ENCODE measurements at places on chromosomes 5 and 9. TPM values are rescaled to one million over a fixed set of nuclear protein-coding genes. Genes with fewer than 3 reads are reported as not detected.
A peak's percentile ranks its signal among the peaks of the same experiment; 100 is the strongest.

GRCh38 chr9:21205204-21205603, 1.7 kb downstream of the IFNA10 start:
- DNase-seq: no peak

- peak; percentile 4 for DNase-seq
These were observed 80.1 kb upstream of the DMAC1 start for GRCh38 chr9:7879551-7880245.

DNA sequence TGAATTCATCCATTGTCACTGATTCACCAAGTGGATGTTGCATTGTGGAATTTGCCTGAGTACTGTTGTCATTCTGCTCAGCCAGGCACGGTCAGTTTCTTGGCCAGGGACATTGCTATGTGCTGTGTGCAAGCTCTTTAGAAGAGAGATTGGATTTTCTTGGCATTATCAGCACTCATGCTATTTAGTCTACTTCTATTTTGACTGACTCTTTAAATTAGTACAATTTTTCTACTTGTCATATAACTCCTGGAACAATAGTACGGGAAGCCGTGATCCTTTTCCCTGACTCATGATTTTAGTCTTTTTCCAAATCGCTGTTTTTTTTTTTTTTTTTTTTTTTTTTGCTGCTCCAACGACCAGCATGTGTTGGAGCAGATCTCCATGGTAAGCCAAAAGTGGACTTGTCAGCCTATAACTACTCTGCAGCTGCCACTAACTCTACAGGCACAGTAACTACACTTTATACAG, 129.7 kb downstream of the CDC42SE2 start:
- DNase-seq: peak; percentile 89

DNA sequence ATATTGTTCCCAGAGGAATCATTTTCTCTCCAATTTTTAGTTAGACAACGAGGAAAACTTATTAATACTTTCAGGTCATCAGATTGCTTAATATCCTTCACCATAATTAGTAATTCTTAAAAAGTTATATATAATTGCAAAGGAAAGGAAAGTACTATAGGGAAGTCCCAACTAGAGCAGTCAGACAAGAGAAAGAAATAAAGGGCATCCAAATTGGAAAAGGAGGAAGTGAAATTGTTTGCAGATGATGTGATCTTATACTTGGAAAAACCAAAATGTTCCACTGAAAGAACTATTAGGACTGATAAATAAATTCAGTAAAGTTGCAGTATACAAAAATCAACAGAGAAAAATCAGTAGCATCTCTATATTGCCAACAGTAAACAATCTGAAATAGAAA, 223.5 kb upstream of the MEF2C start:
- no peak for DNase-seq

Gene SPATA31E1
- total RNA-seq: not detected

Gene DMGDH
- total RNA-seq: 0.76 TPM
